ENCODE measurements at places on chromosomes 1 and 21.

DNA sequence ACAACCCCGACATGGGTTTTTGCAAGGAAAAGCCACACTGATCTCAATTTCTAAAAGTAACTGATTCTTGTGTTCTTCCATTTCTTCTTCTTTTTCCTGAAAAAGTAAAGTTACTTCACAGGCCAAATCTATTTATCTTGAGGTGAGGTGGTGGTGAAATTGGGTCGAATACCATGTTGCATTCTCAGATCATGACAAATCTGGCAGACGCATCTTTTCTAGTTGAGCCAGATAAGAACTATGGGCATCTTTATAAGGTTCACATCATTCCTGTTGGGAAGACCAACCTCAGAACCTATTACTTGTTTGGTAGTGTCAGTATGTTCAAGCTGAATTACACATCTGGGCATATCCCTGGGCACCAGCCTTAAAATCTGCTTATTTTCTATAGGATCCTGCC, 78.6 kb upstream of the USP25 start:
- no peak for DNase-seq

DNA sequence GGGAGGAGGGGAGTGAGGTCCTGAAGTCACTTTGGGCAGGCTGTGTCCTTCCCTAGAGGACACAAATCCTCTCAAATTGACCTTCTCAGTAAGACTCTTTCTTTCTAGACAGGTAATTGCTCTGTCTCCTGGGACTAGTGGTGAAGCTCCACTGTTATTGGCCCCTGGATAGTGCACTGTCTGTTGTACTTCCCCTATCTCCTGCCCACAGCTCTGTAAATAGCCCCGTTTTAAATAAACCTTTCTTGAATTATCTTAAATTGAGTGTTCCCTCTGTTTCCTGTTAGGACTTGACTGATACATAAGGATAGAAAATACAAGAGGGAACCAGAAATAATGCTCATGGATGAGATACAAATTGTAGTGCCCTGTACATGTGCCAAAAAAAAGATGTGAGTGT, 229.5 kb upstream of the USP24 start:
- DNase-seq = no peak

GRCh38 chr1:10178597-10179405, 31.6 kb upstream of the KIF1B start:
- no peak for DNase-seq

DNA sequence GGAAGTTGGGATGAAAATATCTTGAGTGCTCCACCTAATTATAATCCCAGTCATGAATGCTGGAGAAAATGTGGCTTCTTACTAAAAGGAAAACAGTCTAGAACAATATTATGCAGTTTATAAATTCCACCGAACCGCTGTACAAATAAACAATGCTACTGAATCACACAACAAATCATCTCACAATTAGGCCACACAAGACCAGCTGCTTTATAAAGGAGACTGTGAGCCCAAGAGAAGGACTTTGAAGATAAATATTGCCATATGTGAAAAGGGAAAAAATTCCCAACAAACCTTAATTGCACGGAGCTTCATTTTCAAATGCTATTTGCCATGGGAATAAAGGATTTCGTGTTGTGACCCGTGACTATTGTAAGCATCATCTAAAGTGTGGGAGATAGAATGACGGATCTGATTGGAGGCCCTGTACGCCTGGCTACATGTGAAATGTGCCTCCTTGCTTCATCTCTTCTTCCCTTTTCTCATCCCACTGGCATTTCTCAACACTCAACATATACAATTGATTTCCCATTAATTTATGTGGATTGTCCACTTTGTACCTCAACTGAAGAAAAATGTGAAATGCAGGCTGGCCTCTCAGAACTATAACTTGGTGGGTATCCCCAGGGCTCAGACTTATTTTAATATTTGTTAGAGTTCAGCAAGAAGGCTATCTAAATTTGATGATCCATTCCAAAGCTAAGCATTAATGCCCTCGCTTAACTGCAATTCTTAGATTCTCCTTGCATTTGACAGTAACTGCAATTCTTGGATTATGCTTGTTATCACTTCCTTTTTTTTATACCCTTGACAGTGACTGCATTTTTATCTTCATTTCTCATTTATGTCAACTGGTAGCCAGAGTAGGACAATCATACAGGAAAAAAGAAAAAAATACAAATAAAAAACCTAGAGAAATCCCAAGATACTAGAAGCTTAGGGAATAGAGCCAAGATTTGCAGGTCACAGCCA, 122.3 kb downstream of the TGFB2 start:
- DNase-seq = no peak

- DNase-seq = no peak
Observed at GRCh38 chr1:23449306-23449705, 24.8 kb upstream of the TCEA3 start.

GRCh38 chr1:3116560-3116959, 47.6 kb downstream of the PRDM16 start:
- no peak for DNase-seq

DNA sequence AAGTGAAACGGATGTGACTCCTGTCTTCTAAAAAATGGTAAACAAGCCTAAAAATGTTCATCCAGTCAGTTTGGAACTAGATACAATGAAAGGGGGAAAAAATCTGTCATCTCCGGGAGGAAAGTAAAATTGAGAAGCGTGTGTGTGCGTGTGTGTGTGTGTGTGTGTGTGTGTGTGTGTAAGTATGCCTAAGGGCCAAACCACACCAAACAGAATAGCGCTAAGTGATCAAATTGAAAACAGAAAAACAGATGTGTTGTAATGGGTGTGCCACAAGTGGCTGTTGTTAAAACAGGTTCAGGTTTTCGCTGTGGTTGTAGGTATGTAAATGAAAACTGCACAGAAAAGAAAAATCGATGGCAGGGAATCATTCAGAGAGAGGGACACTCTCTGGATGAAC, 106.7 kb downstream of the RNF220 start:
- DNase-seq = no peak

GRCh38 chr1:40414331-40414730, 35.9 kb upstream of the ZFP69B start:
- no peak for DNase-seq

DNA sequence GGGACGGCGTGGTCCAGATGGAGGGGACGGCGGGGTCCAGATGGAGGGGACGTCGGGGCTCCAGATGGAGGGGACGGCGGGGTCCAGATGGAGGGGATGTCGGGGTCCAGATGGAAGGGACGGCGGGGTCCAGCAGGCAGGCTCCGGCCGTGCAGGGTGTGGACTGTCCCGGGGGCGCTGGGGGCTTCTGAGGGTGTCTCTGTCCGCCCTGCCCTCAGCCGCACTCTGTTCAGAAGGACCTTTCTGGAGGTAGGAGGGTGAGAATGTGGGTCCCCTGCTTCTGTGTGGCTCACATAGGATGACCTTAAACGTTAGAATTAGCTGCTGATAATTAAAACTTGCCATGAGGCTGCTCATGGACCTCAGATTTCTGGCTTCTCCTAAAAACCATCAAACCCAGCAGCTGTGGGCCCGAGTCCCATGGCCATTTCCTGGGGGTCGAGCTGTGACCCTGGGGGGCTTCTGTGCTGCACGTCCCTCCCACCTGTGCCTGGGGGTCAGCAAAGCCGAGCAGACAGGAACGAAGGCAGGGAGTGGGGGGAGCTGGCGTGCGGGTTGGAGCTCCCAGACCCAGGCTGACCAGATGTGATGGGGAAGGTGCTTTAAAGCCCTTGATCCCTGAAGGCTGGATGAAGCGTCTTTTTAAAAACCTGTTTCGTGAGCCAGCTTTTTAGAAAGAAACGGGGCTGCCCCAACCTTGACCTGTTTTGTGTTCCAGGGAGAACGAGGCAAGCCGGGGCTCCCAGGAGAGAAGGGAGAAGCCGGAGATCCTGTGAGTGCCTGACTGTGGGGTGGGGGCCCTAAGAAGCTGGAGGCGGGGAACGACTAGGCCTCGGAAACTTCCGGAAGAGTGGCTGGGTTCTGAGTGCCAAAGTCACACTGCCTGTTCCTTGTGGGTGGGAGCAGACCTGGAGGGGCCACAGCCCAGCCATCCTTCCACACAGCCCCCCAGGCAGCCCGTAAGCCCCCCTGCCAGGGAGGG, 7.1 kb downstream of the COL6A1 start:
- DNase-seq = no peak

DNA sequence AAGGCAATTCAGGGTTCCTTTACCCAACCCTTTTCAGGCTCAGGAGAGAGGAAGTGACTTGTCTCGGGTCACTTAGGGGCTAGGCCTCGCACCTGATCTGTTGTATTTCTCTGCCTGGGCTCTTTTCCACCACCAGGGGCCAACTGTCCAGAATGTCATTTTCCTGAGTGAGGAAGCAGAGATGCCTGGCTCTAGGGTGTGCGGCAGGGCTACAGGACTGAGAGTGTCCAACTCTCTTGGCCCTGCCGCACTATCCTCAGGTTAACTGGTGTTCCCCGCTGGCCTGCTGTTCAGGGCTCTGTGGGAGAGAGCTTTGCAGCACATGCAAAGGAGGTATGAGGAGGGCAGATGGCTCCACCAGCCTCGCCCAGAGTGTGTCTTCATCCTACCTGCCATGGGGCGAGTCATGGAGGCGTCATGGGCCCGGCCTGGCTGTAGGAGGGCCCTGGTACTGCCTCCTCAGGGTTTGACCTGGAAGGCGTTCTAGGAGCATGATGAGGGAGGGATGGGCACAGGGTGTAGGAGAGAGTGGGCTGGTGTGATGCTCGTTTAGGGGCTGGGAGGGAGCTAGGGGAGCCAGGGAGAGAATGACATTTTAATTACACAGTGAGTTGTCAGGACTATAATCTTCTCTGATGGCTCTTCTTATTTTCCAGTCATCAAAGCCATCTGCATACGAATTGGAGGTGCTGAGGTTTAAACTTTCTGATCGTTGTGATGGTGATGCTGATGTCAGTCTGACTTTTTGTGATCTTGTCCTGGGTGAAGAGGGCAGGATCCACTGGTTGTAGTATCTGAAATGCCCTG, 128.3 kb downstream of the NOS1AP start:
- DNase-seq = no peak

- DNase-seq = no peak
Observed at GRCh38 chr1:22772014-22772413, 61.4 kb downstream of the EPHB2 start.

DNA sequence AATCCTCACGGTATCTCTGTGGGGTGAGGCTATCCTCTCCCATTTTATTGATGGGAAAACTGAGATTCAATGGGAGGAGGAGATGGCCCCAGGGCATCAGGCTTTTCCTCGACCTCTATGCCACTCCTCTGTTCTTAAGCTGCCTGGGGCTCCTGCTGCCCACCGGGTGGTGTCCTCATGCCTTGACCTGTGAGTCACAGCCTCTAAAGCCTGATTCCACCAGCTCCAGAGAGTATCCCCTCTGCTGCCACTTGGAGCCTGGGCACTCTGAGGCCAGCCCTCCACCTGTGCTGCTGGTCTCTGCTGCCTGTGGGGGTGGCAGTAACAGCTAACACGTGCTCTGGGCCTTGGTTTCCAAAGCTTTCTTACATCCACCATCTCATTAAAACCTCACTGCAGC, 241.2 kb downstream of the TRABD2B start:
- no peak for DNase-seq

- DNase-seq = no peak
Observed at GRCh38 chr1:173532237-173532636, 55.1 kb downstream of the PRDX6 start.

- no peak for DNase-seq
Observed at GRCh38 chr21:17523007-17523451, 10.2 kb downstream of the CXADR start.

DNA sequence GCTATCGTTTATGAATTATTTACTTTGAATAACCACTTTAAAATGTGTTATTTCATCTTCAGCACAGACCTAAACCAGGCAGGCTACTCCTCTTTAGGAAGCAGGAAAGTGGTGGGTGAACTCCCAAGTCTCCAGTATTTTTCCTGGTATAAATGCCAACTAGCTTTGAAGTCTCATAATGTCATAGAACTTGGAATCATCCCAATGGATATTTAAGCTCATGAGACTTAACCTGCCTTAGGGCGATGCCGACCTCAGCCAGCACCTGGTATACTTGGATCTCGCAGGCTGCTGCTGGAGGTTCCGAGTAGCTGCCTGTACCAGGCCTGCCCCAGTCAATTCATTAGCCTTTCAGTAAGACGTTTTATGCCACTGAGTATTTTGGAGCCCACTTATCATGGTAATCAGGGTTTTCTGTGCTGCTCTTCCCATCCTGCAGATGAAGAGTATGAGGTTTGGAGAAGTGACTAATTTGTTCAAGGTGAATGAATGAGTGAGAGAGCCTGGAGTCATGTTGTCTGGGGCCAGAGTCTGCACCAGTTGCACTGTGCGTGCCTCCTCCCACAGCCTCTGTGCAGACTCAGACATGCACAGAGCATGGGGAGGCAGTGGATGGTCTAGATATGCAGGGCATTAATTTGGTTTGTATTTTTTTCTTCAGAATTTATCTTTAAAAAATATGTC, 34.9 kb downstream of the VANGL1 start:
- DNase-seq = no peak

DNA sequence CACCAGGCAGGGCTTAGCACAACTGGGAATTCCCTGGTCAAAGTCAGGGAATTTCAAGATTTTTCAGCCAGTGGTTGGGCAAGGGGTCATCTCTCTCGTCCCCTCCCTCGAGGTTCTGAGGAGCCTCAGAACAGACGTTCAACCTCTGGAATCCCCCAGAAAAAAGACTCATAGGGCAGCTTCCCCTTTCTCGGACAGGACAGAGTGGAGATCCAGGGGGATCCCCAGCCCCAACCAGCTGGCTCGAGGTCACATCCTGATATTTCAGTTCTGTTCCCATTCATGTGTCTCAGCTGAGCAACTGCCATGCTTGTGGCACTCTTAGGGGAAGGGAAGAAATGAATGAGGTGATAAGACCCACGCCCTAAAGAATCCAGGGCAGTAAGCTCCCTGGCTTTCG, 4.9 kb upstream of the LAD1 start:
- DNase-seq = no peak

DNA sequence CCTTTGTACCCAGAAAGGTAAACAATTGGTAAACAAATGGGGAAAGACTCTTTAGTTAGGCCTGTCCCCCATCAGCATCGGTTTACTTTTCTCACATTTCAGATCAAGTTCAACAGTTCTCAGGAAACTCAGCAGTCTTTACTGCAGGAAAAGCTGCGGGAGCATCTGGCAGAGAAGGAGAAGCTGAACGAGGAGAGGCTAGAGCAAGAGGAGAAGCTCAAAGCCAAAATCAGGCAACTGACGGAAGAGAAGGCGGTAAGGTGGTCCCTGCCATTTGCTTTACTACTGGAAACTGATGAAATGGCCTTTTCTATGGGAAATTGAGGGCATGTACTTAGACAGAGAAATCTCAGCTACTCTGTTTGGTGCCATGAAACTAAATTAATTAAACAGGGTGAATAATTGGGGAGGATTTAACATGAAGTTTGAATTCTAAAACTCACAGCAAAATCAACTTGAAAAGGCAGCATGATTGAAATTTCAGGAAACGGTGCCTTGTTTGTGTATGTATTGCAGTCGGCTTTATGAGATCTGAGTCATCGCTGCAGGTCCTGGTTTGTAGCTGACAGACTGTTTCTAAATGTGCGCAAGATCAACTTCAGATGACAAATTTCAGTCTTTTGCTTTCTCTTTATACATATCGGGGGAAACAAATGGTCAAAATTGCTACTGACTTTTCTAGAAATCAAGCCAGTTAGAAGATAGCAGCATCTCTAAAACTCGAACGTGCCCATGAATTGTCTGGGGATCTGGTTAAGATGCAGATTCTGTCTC, 67.9 kb upstream of the EFHD2 start:
- DNase-seq = no peak

Data from urinary bladder (tissue), 4 donors.